NCI-H2081 treated with DMSO at 0.1 percent for 48 hours (cell line): ENCODE measurements at places on chromosomes 16 and 17.

DNA sequence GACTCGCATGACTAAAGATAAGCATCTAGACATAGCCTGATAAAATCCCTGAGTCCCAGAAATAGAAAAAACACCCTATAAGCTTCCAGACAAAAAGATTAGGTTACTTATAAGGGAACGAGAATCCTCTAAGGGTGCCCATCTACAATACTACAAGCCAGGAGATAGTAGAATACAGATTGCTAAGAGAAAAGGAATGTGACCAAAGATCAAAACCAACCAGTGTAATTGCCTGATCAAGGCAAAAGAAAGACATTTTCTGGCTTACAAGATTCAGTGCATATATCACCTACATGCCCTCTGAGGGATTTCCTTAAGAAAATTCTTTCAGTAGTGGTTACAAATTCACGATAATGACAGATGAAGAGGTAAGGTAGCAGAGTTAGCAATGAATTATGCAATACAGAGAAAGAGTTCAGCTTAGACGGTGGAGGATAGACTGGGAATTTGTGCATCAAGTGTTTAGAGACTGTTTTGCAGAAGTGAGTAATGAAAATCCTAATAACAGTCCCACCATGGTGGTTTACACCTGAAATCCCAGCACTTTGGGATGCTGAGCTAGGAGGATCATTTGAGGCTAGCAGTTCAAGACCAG, 35.0 kb downstream of the BCL7C start:
- no peak for DNase-seq

DNA sequence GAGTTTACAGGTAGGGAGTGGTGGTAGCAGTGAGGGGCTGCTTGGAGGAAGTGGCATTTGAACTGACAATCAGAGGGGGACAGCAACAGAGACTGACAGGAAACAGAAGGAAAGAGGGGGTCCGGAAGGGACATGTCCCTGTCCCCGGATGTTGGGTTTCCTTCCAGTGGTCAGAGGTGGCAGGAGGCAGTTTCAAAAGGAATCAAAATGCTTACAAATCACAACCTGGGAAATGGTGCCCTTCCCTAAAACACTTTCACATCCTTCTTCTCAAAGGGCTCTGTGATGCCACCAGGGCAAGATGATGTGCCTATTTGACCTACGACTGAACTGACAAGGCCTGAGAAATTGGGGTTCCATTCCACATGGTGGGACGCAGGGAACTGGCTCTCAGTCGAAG, 19.7 kb downstream of the ADGRG1 start:
- DNase-seq: no peak

DNA sequence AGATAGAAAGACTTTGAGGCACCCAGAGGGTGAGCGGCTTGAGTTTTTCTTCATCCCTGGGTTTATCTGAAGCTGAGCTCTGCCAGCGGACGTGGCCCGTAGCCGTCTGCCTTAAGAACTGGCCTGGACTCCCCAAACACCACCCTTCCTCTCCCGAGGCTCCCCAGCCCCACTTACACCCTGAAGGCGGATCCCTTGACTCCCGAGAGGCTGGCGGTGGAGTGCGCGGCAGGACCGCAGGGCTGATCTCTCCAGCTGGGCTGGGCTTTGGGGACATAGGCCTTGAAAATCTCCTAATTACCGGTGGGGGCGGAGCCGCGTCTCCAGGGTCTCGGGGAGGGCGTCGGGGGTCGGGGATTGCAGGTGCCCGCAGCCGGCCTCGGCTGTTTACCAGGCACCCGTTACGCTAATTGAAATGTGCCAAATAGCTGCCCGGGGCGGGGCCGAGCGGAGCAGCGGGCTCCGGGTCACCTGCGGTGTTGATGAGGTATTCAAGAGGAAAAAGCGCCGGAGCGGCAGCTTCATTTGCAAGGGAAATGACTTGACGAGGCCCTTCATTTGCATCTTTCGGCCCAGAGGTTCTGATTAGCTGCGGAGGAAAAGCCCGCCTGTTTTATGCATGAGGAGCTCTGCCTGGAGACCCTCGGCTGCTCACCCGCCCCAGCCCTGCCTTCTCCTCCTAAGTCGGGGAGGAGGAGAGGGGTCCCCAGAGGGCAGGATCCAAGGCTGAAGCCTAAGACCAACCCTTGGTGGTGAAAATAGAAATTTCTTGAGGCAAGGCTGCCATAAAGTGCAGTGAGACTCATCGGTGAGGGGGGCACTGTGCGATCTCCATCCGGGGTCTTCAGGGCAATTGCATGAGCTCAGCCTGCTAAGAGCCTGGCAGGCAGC, 100.7 kb downstream of the MGAT5B start:
- peak; percentile 93 for DNase-seq

DNA sequence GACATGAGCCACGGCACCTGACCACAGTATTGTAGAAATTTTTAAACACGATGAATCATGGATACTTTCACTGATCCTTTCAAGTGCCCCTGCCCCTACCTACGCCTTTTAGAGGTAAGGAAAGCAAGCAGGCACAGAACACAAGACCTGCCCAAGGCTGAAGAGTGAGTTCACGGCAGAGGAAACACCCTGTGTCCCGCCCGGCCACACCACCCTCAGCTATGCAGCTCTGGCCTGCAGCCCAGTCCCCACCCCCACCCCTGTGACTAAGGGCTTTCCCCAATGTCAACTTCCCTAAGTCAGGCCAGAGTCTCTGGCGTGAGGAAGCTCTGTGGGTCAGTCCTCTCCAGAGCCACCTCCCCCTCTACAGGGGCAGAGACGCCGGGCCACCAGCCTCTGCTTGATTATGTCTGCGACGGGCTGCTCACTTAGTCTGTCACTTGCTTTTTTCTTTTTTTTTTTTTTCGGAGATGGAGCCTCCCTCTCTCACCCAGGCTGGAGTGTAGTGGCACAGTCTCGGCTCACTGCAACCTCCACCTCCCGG, 8.4 kb downstream of the SLC16A5 start:
- DNase-seq: no peak

DNA sequence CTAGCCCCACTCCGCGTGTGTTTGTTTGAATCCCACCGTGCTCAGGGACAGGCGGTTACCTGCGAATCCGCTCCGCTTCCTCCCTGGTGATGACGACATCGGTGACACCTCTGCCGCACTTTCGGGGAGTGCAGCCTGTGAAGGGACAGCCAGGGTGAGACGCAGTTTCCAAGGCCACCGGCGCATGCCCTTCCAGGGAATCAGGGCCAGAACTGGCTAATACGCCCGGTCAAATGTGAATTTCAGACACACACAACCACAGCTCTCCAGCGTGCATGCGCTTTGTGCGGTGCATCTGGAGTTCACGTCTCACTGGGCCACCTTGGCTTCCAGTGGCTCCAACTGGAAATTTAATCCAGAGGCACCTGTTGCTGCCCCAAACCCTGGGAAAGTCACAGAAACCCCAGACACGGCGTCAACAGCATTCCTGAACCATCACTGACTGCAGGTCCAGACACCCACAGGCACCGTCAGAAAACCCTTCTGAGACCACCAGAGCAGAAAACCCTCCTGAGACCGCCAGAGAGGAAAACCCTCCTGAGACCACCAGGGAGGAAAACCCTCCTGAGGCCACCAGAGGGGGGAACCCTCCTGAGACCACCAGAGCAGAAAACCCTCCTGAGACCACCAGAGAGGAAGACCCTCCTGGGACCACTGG, 6.6 kb upstream of the HEXD start:
- no peak for DNase-seq

GRCh38 chr17:49512296-49513043, 17.4 kb downstream of the NGFR start:
- DNase-seq: no peak

DNA sequence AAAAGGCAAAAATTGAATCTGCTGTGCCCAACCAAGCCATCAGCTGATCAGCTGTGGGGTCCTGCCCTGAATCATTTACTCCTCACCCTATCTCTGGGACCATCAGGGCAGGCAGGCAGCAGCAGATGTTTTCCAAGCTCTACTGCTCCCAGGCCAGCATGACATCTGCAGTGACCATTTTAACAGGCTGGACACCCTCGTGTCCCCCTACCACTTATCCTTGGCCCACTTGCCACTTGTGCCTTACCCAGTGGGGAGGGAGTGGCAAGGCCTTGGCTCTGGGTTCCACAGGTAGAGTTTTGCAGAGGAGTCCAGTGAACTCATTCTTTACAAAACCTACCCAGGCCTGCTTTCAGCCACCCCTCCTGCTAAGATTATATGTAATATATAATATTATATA, 12.0 kb upstream of the CA4 start:
- DNase-seq: no peak

DNA sequence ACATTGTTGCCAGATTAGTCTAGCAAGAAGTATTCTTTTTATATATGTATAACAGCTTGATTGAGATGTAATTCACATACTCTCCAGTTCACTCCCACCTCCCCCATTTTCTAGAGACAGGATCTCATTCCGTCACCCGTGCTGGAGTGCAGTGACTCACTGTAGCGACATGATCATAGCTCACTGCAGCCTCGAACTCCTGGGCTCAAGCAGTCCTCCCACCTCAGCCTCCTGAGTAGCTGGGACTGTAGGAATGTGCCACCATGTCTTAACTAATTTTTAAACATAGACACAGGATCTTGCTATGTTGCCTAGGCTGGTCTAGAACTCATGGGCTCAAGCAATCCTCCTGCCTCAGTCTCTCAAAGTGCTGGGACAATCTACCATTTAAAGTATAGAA, 3.3 kb upstream of the RSAD1 start:
- DNase-seq: no peak

DNA sequence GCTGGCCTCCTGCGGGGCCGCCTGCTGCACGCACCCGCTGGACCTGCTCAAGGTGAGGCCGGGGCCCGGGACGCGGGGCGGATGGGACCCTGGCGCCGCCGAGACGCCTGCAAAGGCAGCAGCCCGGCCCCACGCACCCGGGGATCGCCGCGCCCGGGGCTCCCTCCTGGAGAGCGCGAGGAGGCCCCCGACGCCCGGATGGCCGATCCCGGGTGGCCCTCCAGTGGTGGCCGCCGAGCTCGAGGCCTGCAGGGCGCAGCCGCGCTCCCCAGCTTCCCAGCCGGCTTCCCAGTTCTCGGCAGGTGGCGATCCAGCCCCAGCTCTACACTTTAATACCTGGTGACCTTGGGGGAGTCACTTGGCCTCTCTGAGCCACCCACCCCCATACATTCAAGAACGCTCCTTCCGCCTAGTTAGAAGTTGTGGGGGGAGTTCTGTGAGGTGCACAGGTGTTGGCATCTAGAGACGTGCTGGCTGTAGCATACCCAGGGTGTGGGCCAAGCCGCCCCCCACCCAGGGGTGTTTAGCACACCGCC, 452 bp downstream of the SLC25A10 start:
- no peak for DNase-seq

- DNase-seq: no peak
Measured at GRCh38 chr17:80675438-80676095, 130.9 kb downstream of the RPTOR start.

- no peak for DNase-seq
Measured at GRCh38 chr16:85201574-85201973, 89.3 kb upstream of the CIBAR2 start.

- no peak for DNase-seq
Measured at GRCh38 chr16:81521141-81521626, 76.6 kb downstream of the CMIP start.

- DNase-seq: no peak
Measured at GRCh38 chr16:46713634-46714033, 24.2 kb downstream of the ORC6 start.

GRCh38 chr17:77957235-77957856, 1.2 kb upstream of the TNRC6C start:
- DNase-seq: no peak

DNA sequence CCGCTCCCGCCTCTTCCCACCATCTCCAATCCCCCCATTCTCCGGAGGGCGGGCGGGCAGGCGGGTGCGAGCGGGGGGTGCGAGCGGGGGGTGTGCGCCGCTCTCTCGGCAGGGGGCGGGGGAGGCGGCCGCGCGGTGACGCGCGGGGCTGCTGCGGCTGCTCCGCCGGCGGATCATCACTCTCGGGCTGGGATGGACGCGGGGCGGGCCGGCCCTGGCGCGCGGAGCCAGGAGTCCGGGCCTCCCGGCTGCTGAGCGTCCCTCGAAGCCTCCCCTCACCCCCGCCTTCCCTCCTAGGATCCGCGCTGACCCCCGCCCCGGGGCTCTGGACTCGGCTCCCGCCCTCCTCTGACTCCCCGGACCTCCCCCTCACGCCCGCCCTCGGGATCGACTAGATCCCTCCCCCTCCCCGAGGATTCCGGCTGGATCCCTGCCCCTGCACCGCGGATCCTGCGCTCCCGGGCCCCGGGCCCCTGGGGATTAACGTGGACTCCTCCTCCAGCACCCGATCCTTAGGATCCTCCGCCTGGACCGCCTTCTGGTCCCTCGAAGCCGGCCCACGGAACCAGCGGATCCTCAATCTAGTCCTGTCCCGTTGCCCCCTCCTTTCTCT, 946 bp upstream of the TMEM256 start:
- no peak for DNase-seq

- no peak for DNase-seq
Measured at GRCh38 chr17:11105141-11105540, 135.9 kb upstream of the SHISA6 start.

DNA sequence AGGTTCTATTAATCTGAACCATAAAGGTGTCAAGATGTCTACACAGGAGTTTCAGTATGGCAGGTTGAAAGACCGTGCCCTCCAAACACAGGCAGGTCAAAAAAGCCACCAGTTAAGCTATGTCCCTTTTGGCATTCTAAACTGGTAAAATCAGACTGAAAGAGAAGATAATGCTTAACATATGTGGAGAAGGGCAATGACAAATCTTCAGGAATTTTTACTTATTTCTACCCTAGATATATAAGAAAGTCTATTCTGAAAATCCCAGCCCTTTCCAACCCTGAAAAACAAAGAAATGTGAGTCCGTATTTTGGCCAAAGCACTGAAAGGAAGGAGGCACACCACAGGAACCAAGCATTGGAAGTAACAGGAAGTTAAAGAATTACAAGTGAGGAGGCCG, 16.5 kb downstream of the AP1G1 start:
- no peak for DNase-seq

DNA sequence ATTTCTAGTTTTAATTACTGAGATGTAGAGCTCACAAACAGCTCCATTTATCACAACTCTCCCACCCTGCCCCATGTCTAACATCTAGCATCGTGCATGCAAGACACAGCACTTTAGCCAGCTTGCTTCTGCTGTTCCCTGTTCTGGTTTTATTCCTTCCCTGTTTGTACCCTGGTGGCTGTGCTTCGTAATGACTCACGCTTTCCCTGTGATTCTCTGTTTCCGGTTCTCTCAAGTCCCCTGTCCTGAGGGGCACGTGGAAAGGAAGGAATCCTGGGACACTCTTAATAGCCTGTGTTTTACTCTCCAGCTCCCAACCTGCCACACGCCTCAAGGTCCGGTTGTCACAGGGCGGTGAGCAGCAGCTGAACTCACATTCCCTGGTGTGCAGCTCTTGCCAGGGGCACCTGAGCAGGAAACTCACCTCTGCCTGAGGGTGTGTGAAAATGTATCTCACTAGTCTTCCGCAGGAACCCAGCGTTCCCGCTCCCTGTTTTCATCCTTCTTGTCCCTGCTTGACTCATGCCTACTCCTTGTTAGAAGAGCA, 10.6 kb downstream of the SHISA6 start:
- no peak for DNase-seq
